ENCODE measurements at places on chromosomes 16 and 17.

GRCh38 chr17:73650140-73650539, 5.9 kb upstream of the SDK2 start:
- DNase-seq = no peak

DNA sequence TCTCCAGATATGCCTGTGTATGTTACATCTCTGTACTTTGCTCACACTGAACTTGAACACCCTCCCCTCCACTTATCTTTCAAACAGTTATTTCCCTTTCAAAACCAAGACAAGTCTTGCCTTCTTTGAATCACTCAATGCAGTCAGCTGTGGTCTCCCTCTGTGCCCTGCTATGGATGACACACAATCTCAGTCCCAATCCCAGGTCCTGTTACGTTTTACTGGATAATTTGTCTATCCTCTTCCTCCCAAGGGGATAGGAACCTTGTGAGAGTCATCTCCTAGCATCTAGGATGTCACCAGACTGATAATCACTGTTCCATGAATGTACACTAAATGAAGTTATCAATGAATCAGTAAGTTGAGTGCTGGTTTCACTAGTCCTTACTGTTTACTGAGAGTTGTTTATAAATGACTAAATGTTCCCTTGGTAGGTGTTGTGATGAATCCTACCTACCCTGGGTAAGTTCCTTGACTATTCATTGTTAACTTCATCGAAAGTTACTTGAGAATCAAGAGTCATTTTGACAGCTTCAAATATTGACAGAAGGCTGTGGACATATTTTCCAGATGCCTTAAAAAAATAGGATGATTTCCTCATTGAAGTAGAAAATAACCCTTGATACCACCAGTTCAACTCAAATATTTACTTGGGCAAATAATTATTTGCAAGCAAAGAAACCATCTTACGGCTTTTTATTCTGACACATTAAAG, 244.9 kb downstream of the PRKCA start:
- no peak for DNase-seq

DNA sequence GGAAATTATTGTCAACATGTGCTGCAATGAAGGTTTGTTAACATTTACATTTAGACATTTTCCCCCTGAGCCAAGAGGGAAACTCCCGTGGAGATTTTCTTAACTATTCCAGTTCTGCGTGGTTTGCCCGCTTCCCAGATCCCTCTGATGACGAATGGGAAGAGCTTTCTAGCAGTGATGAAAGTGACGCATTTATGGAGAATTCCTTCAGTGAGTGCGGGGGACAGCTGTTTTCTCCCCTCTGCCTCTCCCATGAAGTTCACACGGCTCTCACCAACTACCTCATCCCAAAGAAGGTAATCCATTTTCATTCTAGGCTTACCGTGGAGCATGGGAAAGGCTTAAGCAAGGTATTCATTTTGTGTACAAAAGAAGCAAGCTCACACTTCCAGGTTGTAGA, 18.2 kb downstream of the HEATR3 start:
- DNase-seq = no peak

- DNase-seq = no peak
These were observed 41.5 kb downstream of the NT5M start for GRCh38 chr17:17344507-17345293.

- DNase-seq = no peak
These were observed 29.0 kb downstream of the KDM8 start for GRCh38 chr16:27232061-27232900.

DNA sequence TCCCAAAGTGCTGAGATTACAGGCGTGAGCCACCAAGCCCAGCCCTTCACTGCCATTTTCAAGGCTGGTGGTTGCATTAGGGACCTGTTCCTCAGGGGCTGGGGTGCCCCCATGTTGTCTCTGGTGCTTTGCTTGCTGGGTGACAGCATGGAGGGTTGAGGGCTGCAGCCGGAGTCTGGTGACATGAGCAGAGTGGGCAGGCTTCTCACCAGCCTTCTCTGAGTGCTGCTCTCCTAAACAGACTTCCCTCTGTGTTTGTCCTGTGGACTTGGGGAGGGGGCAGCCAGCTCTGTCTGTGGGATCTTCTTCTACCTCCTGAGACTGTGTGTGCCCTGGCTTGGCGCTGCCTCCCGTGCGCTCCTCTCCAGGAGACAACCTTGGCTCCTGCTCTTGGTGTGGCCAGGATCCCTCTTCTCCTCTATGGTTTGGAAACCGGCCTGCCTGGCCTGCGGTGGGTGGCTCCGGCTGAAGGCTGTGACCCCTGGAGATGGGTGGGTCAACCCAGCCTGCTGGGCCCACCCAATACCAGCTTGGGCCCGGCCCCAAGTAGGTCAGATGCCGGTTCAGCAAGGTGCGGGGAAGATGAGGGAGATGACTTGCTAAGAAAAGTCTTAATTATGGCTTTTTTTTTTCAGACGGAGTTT, 72.1 kb downstream of the PDPK1 start:
- no peak for DNase-seq

GRCh38 chr17:10328971-10329923, 43.6 kb downstream of the MYH13 start:
- no peak for DNase-seq

DNA sequence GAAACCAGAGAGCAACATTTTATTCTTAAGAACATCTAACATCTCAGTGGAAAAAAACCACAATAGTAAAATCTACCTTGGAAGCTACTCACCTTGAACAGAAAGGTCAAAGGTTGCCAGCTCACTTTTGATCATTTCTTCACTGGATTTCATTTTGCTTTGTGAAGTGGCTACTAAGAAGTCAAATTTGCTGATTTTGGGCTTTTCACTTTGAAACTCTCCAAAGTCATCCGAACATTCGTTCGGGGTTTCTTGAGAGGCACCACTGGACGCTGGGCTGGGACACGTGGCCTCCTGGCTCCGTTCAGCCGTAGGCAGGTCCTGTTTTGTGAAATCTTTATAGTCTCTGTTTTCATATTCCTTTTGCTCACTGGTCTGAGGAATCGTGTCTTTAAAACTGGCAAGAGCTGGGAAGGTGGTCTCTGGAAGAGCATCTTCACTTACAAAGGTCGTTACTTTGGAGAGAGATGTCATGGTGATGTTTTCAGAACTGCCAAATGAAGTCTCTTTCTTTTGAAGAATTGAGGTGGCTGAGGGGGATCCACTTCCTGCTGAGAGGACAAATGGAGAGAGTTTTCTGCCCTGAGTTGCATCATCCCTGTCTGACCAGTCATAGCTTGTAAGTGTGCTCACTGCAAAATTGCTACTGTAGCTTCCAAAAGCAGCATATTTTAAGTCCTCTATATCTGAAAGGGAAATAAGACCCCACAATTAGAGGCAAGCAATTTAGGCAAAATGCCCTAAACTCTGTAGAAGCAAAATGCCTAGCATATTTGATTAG, 52.4 kb downstream of the DUSP14 start:
- no peak for DNase-seq

- DNase-seq = no peak
These were observed 1.6 kb downstream of the TRADD start for GRCh38 chr16:67157892-67158635.

DNA sequence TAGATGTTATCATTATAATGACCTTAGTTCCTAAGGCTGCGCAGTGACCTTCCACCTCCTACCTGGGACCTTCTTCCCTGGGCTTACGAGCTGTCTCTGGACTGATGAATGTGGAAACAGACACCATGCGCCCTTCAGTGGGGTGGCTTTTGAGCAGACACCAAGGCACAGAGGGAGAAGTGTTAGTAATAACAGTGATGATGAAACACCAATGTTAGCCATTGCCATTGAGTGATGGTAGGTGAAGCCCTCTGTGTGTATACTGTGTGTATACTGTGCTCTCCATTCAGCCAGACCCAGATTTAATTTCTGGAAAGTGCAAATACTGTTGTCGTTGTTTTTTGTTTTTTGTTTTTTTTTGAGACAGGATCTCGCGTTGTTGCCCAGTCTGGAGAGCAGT, 44.5 kb downstream of the CLEC16A start:
- DNase-seq = no peak

DNA sequence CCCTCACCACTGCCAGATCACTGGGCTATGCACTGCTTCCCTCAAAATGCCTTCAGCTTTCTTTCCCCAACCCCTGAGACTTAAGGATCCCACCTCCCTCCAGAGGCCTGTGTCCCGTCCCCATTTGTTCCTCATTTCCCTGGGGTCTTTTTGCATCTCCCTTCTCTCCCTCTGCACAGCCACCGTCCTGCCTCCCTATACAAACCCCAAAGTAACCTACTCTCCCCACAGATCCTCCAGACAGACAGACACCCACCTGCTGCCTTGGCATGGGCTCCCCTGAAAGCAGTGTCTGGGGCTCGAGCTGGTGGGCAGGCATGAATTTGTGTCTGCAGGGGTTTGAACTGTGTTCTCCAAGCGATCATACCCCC, 69.4 kb upstream of the TNRC6C start:
- no peak for DNase-seq
